ENCODE measurements at places on chromosomes 2 and 18.

DNA sequence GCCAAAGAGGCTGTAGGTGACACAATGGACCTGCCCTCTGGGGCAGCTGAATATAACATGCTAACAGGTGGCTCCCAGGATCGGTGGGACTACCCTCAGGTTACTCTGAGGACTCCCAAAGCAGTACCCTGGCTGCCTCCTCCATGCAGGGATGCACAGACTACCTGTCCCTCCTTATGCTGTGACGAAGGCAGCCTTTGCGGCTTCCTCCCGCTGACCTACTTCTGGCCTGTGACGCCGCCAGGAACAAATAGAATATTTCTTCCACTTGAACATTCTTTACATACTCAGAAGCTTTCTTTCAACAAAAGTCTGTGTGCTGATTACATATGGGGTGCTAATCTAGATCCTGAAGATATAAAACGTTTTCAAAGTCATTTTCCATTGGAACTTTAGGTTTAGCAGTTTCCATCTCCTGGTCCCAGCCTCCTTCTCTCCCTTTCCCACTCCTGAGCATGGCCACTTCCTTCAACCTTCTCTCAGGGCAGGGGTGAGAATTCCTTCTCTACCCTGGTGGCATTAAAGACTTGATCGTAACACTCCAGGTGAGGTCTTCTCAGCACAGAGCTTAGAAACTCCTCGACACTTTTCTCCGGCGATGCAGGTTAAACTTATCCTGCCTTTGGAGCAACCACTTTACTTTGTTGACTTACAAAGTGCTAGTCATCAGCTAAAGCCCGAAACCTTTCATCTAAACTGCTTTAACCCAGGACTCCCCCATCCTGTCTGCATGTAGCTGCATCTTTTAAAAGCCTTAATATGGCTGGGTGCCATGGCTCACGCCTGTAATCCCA is 58.9 kb upstream of the STK17B start:
- no peak for DNase-seq

DNA sequence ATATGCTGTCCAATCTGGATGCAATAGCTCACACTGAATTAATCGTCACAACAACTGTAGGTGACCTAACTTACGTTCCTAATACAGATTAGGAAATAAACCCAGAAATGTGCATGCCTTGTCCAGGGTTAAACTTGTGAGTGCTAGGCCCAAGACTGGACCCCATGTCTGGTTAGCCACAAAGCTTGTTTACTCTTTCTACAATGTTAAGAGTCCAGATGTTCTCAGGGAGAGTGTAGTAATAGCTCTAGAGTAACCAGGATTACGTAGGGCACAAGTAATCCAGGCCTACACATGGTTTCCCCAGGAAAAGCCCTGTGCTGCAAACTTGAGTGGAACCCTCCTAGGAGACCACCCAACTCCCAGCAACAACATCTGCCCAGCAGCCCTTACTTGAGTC is 26.2 kb downstream of the TRIB2 start:
- no peak for DNase-seq

GRCh38 chr2:9813312-9814128 is 29.8 kb upstream of the TAF1B start:
- peak; percentile 63 for DNase-seq

DNA sequence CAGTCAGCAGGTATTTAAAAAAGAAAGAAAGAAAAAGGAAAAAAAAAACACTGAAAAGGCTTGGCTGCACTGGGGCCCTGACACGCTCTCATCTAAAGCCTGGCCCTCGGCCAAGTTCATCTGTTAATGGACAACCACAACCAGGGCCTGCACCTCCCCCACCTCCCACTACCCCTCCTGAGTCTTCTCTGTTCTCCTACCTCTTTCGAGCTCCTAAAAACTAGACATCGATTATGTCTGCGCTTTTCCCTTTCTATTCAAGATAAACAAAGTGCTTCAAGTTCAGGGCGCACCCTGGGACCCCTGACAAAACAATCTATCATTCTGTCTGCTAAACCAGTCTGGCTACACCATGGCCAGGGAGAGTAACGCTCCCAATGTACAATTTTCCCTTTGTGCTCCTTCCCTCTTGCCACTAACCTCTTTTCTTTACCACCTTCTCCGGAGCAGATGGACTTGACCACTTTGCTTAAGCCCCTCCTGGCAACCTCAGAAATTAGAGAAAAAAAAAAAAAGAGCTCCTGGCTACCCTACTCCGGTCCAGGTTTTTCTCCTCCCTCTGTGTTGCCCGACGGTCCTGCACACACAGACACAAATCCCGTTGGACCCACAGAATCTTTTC is 22.7 kb downstream of the BCL11A start:
- DNase-seq = no peak

- DNase-seq = peak; percentile 70
These were observed 62.6 kb downstream of the MOGAT1 start for GRCh38 chr2:222733846-222734702.

GRCh38 chr18:62289047-62289446 is 36.1 kb upstream of the TNFRSF11A start:
- DNase-seq = no peak

DNA sequence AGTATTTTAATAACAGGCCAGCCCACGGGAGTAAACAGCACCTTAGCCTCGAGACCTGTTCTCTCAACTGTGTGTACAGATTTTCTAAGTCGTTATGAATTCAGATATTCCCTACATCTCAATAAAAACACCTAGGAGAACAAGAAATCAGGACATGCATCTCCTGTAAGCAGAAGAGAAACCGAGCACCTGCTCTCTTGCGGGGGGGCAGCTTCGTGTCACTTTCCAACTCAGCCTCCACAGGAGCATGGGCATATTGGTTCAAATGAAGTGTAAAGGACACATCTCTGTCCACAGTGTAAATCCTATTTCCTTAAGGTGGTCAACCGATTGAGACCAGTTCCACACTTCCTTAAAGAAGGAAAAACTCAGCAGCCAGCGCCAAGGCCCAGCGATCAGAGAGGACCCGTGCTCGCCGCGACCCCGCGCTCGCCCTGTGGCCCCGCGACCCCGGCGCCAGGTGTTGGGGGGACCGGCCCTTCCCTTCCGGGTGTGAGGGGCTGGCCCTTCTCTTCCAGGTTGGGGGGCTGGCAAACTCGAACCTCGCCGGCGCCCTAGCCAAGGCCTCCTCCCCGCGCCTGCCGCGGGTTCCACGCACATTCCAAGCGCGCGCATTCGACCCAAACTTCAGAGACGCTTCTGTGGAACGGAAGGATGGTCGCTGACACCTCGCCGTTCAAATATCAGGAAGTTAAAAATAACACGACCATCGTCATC is 652 bp downstream of the SH3YL1 start:
- DNase-seq = no peak

All from MG63 (cell line).